ENCODE measurements at places on chromosomes 1 and 21.

DNA sequence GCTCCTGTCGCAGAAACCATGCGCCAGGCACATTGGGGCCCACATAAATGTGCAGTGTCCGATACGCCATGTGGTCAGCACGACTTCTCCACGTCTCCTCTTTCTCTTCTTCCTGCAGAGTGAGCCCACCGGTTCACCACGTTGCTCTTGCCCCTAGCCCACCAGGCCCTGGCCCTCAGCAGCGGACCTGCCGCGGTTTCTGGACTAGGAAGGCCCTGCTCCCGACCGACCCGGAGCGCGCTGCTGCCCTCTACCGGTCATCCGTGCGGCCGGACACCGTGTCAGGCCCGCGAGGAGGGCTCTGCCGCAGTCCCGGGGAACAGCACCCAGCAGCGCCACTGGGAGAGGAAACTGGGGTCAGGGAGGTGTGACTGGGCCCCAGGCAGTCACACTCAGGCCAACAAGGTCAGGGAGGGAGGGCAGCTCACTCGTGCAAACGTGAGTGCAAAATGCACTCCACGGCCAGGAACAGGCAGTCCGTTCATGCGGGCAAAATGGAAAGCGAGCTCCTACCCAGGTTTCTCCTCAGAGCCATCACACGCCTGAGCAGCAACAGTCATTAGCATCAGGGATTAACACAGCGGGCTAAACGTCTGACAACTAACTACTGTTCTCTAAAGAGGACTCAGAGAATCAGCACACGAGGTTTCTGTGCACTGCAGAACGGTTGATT is 13.7 kb downstream of the TLR5 start:
- DNase-seq, result peak; percentile 76

GRCh38 chr1:116666187-116667077 is 1.1 kb downstream of the IGSF3 start:
- no peak for DNase-seq

GRCh38 chr21:25369524-25370300 is 237.6 kb downstream of the MRPL39 start:
- no peak for DNase-seq

DNA sequence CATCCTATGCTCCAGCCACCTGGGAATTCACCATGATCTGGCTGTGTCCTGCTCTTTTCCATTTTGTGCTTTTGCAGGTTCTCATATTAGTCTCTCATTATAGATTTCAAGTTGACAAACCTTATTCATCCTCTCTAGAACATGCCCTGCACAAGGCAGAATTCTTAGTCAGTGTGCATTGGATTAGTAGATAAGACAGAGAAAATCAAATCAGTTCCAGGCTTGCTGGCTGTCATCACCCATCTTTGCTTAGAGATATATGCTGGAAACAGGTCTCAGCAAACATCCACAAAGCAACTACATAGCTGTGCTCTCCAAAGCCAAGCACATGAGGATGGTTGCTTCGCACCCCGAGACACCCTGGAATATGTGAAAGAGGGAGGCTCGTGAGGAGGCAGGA is 24.8 kb downstream of the TSPAN2 start:
- no peak for DNase-seq

DNA sequence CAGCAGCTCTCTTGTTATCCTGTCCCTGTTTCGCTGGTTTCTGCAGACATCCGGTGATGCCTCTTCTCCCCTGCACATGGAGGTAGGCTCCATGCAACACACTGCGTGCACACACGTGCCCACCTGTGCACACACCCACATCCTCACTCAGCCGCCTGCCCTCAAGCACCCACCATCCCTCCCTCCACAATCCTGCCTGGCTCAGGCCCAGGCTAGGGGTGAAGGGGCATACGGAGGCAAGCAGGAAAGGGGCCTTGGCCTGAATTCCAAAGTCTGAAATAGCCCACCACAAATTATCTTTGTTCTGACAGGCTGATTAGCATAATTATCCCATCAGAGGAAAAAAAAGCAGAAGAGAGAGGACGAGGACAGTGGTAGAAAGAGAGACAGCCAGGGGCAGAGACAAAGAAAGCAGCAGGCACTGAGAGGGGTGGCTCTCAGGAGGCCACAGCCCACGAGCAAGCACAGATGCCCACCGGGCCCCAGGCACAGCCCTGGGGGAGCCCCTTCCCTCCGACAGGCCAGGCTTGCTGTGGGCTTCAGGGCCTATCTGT is 73.2 kb downstream of the GRIK3 start:
- DNase-seq, result no peak

GRCh38 chr1:118987468-118988185 is 516 bp downstream of the TBX15 start:
- DNase-seq, result no peak

DNA sequence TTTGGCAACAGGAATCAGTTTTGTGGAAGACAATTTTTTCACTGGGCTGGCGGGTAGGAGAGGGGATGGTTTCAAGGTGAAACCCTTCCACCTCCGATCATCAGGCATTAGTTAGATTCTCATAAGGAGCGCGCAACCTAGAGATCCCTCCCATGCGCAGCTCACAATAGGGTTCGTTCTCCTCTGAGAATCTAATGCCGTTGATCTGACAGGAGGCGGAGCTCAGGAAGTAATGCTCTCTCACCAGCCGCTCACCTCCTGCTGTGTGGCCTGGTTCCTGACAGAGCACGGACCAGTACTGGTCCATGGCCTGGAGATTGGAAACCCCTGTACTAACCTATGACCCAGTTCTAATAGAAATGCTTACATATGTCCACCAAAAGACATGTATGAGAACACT is 96.6 kb upstream of the KIAA1614 start:
- DNase-seq, result no peak

GRCh38 chr1:206098242-206098919 is 18.8 kb downstream of the AVPR1B start:
- no peak for DNase-seq

DNA sequence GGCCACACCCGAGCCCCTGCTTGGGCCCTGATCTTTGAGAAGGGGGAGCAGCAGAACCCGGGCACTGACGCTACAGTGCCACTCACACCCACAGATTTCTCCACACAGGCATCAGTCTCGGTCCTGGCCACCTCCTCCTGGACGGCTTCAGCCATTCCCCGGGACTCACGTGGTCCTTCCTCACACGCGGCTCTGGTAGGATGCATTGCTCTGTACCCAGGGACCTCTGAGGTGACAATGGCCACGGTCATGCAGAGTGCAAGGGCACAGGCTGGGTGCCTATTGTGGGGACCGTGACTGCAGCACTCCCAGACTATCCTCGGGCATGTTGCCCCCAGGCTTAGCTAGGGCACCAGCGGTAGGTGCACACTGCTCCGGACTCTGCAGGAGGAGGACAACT is 11.8 kb upstream of the ZNF670 start:
- DNase-seq, result no peak

DNA sequence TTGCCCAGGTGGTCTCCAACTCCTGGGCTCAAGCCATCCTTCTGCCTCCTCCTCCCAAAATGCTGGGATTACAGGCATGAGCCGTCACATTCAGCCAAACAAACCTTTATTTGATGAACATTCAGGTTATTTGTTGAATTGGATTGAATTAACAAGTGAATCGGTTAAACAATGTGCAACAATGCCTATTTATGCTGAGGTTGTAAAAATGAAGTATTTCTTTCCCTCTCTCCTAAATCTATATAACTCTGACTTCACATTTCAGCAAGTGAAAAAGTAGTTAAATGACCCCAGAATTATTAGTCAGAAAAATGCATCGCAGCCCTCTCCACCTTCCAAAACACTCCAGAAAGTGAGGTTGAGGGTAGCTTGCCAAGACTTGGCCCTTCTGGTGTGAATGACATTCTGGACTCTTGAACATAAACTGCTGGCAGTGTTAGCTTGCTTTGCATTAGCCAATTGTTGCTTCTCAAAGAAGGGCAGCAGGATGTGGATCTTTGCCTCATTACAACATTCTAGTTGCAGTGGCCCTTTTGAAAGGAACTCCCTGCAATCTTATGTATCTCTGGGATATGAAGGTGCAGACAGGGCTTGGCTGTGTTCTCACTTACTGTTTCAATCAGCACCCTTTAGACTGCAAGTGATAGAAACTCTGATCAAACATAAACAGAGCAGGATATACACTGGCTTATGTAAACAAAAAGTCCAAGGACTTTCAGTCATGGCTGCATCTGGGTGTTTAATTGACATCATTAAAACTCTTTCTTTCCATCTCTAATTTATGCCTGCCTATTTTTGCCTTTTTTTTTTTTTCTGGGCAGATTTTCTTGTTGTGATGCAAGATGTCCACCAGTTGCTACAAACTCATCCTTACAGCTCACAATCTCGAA is 22.4 kb downstream of the EDN2 start:
- DNase-seq, result no peak

GRCh38 chr1:175250027-175250426 is 57.5 kb upstream of the KIAA0040 start:
- no peak for DNase-seq

GRCh38 chr1:239126884-239127283 is 259.5 kb upstream of the CHRM3 start:
- DNase-seq, result no peak

DNA sequence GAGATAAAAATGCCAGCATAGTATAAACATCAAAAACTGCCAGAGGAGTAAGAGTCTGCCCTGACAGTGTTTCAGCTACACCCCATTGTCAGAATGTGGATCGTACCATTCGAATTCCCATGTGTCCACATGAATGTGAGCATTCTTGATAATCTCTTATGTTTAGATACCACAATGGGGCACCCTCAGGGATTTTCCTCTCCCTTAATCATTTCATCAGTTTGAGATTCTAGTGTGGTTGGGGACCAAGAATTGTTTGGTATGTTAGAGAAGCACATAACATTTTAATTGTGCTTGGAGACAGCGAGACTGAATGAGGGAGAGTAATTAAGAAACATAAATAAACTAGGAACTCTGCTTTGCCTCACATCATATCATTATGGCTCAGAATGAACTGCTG is 120.2 kb downstream of the ZC3H11B start:
- DNase-seq, result no peak

DNA sequence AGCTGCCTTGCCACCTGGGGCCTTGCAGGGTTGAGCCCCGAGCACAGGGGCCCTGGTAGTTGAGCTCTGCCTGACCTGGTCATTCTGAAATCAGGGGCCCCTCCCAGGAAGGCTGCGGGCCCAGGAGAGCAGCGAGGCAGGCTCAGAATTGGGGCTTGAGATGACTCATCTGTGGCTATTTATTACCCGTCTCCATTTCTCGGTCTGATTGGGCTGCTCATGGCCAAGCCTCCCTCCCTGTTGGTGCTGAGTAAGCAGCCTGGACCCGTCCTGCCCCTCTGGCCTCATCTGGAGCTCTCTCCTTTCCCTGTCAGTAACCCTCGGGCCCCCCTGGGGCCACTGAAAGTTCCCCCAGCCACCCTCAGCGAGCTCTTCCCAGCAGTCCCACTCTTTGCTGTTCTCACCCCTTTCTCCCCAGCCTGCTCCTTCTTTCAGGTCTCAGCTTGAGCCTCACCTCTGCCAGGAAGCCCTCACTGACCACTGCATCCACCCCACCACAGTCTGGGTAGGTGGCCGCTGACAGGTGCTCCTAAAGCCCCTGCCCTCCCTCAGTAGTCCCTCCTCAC is 11.0 kb upstream of the TNFRSF8 start:
- DNase-seq, result peak; percentile 93

DNA sequence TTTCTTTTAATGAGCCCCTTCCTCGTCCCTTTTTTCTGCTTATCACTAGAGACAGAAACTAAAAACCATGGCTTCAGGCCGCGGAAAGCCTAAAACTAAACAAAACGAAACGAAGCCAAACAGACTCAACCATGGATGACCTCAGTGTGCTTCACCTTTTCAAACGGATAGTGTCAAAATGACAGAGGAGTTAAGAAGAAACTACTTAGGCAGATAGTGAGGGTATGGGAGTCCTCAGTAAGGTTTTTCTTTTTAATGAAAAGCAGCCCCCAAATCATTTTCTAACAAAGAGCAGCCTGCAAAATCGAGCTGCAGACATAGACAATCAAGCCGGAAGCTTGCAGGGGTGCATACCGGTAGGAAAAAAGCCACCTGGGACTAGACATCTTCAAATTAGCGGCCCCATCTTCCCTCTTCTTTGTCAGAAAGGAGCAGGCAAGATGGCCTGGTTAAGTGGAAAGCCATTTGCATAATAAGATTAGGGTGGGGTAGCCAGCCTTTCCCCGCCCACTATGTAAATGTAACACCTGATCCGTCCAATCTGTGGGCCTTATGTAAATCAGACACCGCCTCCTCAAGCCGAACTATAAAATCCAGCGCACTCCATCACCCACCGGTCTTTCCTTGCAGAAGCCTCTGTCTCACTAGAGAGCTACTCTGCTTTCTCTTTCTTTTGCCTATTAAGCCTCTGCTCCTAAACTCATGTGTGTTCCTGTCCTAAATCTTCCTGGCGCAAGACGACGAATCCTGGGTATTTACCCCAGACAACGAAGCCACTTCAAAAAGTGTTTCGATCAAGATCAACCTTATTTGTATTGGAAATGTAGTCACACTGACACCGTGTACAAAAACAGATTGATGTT is 6.2 kb upstream of the ERO1B start:
- DNase-seq, result no peak

DNA sequence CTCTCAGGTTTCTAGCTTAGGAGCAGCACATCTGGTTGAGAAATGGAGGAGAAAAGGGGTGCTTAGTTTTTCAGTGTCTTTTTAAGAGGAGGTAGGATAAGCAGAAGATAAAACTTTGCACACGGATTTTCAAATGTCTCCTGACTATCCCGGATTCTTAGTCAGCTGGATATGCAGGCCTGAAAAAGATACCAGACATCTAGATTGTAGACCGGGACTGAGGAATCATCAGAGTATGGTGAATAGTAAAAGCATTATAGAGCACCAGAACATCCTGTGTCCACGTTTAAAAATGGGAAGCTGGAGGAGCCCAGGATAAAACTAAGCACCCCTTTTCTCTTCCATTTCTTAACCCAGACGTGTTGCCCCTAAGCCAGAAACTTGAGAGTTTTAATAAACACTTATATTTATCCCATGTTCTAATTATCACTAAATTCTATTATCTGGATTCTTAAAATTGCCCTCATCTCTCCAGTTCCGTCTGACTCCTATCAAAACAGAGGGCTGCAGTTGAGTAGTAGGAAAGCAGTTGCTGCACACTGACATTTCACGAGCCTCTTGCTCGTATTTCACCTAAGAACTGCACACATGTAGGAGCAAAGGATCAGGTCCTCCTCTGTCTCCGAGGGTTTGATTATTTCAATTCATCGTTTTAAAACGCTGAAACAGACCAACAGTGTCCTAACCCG is 609 bp downstream of the PIGK start:
- DNase-seq, result no peak

- no peak for DNase-seq
Observed at GRCh38 chr1:172469717-172470116, 25.8 kb upstream of the PIGC start.

DNA sequence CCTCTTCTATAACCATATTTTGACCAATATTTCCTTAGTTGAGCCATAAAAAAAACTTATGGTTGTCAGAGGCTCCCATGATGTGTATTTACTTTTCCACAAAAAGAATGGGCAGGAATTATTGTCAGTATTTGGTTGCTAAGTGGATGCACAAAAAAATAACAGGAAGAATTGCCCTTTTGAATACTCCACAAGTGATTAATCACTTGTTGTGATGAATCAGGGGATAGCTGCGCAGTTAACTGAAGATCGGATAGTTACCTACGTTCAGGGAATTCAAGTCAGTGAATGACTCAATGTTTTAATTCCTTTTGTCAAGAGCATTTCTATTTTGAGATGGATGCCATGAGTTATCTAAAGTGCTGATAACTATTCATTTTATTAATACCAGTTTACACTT is 785.2 kb upstream of the B3GALT2 start:
- no peak for DNase-seq

- no peak for DNase-seq
Observed at GRCh38 chr1:244869950-244870349, 5.6 kb upstream of the HNRNPU start.

GRCh38 chr1:87225171-87225570 is 103.5 kb upstream of the LMO4 start:
- no peak for DNase-seq

Measured in RPMI8226 (cell line).